ENCODE measurements at places on chromosomes 16 and 17.

- DNase-seq: no peak
Observed at GRCh38 chr17:29645515-29646051, 22.9 kb upstream of the CORO6 start.

DNA sequence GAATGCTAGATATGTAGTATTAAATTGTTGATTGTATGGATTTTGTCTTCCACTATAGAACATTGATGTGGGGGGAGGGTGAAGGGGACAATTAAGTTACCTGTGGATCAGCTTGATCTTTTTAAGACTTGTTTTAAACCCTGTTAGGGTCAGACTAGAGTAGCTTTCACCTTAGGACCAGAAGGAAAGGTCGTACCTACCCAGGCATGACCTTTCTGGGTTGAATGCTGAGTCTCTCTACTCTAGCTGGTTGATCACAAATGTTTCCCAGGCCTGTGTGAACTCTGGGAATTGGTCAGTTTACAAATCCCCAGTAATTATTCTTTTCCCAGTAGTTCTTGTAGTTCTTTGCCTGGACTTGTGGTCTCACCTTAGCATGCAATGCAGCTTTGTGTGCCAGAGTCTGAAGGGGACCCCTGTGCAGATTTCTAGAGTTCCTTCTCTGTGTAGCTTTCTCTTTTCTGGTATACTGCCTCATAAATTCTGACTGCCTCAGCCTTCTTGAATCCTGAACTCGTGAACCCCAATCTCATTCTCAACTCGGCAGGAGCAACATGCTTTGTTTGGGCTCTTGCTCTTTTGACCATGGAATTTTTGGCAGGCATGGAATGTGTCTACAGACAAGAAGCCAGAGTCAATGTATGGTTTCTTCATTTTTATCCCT, 54.1 kb downstream of the VMP1 start:
- DNase-seq: no peak

DNA sequence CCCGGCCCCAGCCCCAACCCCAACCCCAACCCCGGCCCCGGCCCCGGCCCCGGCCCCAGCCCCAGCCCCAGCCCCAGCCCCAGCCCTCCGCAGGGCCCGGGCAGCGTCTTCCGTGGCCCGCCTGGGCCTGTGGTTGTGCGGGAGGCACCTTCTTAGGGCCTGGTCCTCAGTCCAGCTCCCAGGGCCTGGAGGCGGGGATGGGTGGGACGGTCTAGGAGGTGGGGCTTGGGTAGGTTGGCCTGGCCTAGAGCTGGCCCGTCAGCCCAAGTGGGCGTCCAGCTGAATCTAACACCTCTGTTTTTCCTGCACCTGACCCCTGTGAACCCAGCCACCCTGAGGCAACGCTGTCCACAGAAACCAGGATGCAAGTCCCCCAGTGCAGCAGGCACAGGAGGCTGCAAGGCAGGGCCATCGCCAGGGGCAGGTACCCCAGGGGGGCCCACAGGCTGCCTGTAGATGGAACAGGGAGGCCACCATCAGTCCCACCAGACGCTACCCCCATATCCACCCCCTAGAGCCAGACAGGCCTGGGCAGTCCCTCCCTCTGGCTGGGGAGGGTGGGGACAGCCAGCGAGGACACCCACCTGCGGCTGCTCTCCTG, 8.8 kb downstream of the MSLN start:
- DNase-seq: no peak

- peak; percentile 90 for DNase-seq
Observed at GRCh38 chr16:4307215-4308037, 8.4 kb upstream of the GLIS2 start.

GRCh38 chr17:65345261-65346005, 208.3 kb downstream of the RGS9 start:
- no peak for DNase-seq

DNA sequence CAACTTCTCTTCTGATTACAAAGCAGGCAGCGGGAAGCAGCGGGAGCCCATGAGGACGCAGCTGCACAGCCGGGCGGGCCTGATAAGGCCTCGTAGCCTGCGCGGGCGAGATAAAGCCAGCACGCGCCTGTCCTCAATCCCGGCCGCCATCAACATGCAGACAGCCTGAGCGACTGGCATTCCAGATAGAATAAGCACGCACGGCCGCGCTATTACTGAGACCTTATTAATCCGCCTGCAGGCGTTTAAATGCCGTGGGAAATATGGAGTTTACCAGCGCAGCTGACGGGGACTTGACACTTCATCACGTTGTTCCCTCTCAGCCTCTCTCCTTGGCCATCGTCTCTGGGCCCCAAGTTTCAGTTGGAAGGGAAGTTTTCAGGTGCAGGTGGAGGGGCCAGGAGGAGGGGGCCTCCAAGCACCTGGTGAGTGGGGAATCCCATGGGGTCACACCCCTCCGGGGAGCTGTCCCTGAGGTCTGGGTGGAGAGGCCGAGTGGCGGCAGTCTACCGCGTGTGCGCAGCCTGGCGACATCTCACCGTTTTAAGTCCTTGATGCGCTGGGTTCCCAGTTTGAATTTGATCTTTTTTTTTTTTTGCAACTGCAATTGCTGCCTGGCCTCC, 27.3 kb upstream of the CBFA2T3 start:
- DNase-seq: no peak

GRCh38 chr16:20094157-20094556, 20.5 kb upstream of the GPR139 start:
- DNase-seq: no peak

Measured in stimulated activated CD8-positive, alpha-beta memory T cell treated with anti-CD3 and anti-CD28 coated beads, Interleukin-15, amount 100 ng/mL, for 24 hours (primary cell).